WTC11 (cell line): ENCODE measurements at places on chromosomes 7 and 10. TPM values are rescaled to one million over a fixed set of nuclear protein-coding genes. Genes with fewer than 3 reads are reported as not detected.

DNA sequence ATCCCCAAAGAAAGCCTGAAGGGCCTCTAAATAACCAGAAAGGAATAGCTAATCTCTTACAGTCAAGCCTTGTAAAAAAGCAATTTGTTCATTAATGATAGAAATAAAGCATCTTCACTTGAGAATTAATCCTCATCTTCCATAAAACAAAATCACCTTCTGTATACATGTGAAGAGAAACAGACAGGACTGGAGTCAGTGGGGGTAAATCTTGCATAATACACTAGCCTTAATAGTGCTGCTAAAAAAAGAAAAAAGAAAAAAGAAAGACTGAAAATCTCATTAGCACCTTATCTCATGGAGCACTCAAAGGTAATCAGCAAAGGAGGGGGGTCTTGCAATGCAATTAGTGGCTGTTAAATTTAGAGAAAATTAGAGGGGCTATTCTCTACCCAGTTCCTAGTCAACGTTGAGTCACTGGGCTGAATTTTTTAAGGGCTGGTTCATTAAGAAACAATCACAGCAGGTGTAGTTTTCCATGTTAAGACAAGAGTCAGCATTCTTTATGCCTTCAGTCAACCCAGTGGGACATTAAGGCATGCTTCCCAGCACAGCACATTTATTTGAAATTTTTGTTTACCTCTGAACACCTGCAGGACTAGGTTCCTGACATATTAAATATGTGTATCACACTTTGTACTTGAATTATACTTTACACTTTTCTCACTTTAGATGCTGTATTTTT lies 1455.7 kb upstream of the CELF2 start:
- 0 out of 2 replicates have a peak overlapping the region, but pooled peaks have one; percentile 6 for H3K27ac ChIP-seq
- no peaks in the 10 kb centered on the region for H3K27me3 ChIP-seq
- peaks cover 10% of the 10 kb centered on the region for H3K4me1 ChIP-seq
- DNase-seq: no peak
- no peak overlapping the region for H3K4me3 ChIP-seq

DNA sequence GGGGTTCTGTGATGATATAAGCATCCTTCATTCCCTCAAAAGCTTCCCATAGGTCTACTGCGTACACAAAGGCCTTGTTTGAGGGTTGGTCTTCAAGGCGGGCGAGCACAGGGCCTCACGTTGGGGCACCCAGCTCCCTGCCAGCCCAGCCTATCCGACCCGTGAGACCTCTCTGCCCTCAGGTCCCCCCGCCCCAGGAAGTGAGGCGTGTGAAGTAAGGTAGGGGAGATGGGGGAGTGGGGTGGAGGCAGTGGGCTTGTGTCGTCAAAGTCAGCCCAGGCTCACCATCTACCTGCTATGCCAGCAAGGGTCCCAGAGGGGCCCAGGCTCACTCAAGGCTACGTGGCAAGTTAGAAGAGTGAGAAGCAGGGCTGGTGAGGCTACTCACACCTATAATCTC lies 47.6 kb upstream of the ELFN1 start:
- no peaks in the 10 kb centered on the region for H3K36me3 ChIP-seq
- H3K27me3 ChIP-seq: no peaks in the 10 kb centered on the region; the same call in 1 of the 2 replicates
- DNase-seq: no peak
- H3K4me3 ChIP-seq: no peak overlapping the region

RNF133 gene
- total RNA-seq: 0.11 to 0.15 TPM in 2 of 3 replicates, not detected in the other

- peak overlapping the region; percentile 69 for H3K4me3 ChIP-seq
- peaks cover 37% of the 10 kb centered on the region for H3K4me1 ChIP-seq
- peak; percentile 58 for DNase-seq
- H3K27ac ChIP-seq: no peak overlapping the region
- peaks cover 52% of the 10 kb centered on the region for H3K27me3 ChIP-seq
- no peaks in the 10 kb centered on the region for H3K36me3 ChIP-seq
These were observed 4.1 kb downstream of the IMPDH1 start for GRCh38 chr7:128405471-128406313.

GRCh38 chr7:93115796-93116195 lies 2.0 kb downstream of the SAMD9 start:
- DNase-seq: no peak
- H3K27me3 ChIP-seq: peaks cover 13% of the 10 kb centered on the region
- no peak overlapping the region for H3K27ac ChIP-seq
- H3K36me3 ChIP-seq: no peaks in the 10 kb centered on the region
- H3K4me1 ChIP-seq: peaks cover 7% of the 10 kb centered on the region; the same call in 1 of the 2 replicates

DNA sequence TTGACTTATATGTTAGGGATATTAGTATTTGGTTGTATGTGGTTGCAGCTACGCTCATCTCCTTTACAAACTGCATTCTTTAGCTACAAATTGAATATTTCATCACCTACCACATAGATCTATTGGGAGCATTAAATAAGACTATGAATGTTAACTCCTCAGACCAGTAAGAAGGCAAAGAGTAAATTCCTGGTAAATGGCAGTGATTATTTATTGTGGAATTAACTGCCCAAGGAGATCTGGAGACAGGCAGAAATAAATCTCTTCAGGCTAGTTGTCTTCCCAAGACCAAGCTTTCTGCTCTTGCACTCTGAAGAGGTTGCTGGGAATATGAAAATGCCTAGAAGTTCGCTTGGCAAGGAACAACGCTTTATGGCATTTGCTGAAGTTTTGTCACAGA lies 74.6 kb downstream of the ANLN start:
- peaks cover 3% of the 10 kb centered on the region; the same call in 1 of the 2 replicates for H3K27me3 ChIP-seq
- peaks cover 9% of the 10 kb centered on the region for H3K36me3 ChIP-seq
- no peak overlapping the region for H3K4me3 ChIP-seq
- no peak overlapping the region for H3K27ac ChIP-seq
- DNase-seq: no peak

DNA sequence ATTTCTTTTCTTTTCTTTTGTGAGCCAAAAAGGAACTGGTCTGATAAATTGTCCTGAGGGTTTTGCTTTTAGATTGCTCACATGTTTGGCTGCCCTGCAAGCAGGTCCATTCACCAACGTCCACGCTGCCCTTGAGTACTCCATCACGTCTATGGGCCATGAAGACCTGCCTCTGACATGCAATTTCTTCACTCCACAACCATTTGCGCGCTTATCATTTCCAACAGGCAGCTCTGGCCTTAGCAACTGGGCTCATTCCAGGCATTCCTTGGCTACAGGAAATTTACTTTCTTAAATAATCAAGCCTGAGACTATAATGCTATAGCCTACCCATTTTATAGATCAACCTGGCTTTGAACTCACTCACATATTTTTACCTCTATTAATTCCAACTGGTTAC lies 408.3 kb upstream of the C7orf33 start:
- peaks cover 2% of the 10 kb centered on the region for H3K4me1 ChIP-seq
- no peak overlapping the region for H3K4me3 ChIP-seq
- DNase-seq: no peak
- no peaks in the 10 kb centered on the region for H3K36me3 ChIP-seq
- H3K27ac ChIP-seq: 0 out of 2 replicates have a peak overlapping the region, but pooled peaks have one; percentile 24
